Activated CD4-positive, alpha-beta T cell treated with anti-CD3 and anti-CD28 coated beads, Interleukin-2, amount 10 ng/mL, durations not matched to agents 7 days and 5 days (primary cell): ENCODE measurements at places on chromosomes 4 and X.

DNA sequence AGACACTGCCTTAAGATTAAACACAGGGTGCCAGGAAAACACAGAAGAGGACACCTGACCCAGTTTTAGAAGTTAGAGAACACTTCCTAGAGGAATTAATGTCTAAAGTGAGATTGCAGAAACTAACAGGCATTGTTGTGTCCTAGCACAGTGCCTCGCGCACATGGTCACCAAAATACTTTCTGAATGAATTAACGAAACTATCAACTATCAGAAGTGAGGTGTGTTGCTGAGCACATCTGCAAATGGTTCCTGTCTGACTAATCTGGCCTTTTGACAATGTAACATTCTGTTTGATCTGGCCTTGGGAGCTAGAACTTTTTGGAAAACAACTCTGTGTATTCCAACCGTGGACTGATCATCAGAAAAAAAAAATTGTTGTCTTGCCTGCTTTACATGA is 556.8 kb upstream of the LCORL start:
- no peak for DNase-seq

- no peak for DNase-seq
These were observed 17.2 kb upstream of the COL25A1 start for GRCh38 chr4:109319684-109320083.

GRCh38 chr4:96097693-96098092 is 257.8 kb downstream of the PDHA2 start:
- no peak for DNase-seq

DNA sequence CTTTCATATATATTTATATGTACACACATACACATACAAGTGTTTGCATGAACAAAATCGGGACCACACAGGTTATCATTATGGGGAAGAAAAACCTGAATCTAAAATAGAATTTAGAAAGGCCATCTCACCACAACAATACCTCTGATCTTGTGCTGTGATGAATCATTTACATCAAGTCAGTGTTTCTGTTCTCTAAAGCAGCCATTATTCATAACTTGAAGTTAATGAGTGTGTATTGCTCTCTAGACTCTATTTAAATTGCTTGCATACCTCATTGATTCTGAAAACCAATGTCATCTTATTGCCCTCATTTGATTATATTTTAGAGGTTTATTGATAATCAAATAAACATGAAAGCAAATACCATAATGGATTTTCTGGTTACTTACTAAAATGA is 71.6 kb downstream of the FAM114A1 start:
- no peak for DNase-seq

DNA sequence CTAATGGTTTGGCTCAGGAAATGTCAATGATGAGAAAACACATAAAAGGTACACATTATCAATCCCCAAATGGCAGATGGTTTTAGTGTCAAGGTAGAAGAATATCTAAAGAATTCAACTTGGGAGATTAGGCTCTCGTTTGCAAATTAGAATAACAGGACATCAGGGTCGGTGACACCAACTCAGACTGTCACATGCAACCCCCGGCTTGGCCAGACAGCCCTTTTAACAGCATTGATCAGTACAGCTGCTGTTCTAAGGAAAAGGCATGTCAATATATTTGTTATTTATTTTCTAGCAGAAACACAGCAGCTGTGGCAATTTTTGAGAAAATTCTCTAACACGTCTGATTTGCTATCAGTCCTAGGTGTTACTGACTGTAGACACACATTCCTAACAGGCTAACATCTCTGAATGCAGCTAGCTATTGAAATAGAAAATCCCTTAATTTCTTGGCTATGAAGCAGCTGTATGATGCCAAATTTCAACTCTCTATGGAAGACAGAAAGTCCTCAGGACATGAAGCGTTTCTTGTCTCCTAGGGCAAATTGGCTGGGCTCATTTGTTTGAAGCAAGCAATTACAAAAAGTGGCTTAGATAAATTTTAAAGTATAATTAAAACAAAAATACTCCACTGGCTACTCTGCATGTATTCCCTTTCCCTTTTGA is 269.0 kb upstream of the CXXC4 start:
- no peak for DNase-seq

DNA sequence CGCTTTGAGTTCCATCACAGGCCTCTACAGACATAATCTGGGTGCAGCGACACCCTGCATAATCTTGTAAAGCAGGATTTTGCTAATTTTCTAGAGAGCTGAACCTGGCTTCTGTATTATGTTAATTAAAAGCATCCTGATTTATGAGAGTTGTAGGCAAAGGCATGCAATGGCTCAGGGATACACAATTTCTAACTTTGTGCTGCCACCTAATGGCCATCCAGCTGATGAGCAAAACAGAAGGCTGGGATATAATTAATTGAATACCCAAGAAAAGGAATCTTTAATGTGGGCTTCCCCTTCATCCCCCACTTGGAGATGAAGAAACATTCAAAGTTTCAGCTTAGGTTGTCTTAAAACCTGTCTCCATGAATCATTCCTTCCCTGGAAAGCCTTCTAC is 78.1 kb downstream of the BMP15 start:
- DNase-seq: peak; percentile 24

DNA sequence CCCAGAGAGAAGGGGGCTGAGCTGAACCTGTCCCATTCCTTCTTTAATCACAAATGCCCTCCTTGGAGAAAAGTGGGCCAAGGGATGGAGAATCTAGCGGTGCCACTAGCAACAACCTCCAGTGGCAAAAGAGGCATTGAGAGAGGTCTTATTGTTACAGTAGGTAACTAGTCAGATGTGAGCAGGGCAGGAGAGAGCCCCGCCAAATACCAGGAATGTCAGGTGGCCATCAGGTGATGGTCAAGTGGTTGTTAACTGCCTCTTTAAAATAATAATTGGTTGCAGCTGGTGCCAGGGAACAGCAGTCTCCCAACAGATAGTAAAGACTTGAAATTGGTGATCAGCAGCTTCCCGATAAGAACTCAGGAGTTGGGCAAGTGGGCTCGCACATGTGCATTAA is 116.1 kb downstream of the EVC2 start:
- no peak for DNase-seq

GRCh38 chr4:39036172-39036571 is 4.0 kb upstream of the TMEM156 start:
- DNase-seq: no peak

DNA sequence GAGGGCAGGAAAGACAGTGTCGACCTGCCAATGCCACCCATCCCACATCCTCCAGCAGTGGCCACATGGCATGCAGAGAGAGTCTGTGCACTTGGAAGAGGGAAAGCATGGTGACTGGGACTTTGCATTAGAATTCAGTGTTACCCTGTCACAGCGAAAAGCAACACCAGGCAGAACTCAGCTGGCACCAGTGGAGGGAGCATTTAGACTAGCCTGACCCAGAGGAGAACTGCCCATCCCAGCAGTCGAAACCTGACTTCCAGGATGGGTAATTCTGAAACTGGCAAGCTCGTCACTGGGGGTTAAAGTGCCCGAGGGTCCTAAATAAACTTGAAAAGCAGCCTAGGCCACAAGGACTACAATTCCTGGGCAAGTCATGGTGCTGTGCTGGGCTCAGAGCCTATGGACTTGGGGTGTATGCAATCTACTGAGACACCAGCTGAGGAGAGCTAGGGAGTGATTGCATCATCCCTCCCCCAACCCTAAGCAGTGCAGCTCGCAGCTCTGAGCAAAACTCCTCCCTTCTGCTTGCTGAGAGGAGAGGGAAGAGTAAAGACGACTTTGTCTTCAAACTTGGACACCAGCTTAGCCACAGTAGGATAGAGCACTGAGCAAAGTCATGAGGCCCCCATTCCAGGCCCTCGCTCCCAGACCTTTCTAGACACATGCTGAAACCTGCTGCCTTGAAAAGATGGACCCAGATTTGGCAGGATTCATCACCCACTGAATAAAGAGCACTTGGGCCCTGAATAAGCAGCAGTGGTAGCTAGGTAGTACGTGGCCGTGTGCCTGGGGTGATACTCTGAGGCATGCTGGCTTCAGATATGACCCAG is 68.8 kb downstream of the DDX60L start:
- DNase-seq: no peak

DNA sequence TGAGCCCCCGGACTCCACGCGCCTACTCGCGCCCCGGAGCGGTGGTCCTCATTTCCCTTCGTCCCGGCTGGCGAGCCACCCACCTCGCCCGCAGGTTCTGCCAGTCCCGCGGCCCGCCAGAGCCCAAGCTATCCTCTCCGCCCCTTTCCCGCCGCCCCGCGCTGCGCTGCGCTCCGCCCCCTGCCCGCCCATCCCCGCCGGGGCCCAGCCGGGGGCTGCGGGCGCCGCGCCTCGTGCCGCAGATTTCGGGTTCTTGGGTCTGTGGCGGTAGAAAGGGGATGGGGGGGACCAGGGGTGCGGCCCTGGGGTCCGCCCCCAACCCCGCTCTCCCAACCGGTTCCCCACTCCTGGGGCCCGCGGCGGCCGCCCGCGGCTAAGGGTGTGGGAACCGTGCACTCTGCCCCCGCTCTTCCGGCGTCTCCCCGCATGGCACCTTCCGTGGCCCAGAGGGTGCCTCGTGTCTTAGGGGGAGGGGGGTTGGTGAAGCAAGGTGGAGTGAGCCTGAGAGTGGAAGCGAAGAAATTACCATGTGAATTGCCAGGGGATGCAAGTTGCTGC is 650.8 kb upstream of the DIPK2B start:
- DNase-seq: peak; percentile 53

DNA sequence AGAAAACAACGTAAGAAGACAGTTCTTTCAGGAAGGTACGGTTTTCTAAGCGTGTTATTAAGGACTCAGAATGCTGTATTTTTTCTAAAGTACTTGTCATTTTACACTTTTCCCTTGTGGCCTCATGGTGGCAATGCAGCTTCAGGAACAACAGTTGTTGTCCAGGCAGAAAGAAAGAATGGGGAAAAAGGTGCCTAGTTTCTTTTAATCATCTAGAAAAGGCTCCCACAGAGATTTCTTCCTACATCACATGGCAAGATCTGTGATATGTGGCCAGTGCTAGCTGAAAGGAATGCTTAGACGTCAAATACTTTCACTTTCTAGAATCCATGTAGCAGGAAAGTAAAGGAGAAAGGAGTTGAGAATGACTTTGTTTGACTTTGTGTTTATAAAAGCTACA is 49.0 kb upstream of the TRAM1L1 start:
- DNase-seq: no peak

DNA sequence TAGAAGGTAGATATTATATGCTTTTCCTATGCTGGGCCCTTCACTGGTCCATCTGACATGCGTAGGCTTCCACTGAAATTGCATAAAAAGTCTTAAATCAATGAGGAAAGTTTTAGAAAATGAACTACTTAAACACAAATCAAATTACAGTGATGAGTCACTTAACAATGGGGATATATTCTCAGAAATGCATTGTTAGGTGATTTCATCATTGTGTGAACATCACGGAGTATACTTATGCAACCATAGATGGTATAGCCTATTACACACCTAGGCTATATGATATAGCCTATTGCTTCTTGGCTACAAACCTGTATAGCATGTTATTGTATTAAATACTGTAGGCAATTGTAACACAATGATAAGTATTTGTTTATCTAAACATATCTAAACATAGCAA is 10.3 kb downstream of the STAP1 start:
- DNase-seq: no peak

GRCh38 chrX:154822029-154822428 is 12.4 kb downstream of the SMIM9 start:
- no peak for DNase-seq

- no peak for DNase-seq
These were observed 186.3 kb downstream of the DTHD1 start for GRCh38 chr4:36467670-36468069.

DNA sequence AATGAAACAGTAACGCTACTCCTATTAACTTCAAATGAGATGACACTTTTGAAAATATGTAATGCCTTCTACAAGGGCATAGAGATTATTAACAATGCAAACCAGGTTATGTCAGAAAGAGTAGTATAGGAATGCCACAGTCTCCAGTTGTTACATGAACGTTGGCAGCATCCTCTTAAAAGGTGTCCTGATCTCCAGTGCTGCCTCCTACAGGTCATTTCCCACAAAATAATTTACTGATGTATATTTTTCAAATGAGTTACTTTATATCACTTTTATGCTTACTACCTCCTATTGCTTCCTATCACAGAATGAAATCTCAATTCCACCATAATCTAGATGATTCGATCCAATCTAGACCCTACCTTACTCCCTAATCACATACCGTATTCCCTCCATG is 195.2 kb upstream of the EPHA5 start:
- DNase-seq: no peak

DNA sequence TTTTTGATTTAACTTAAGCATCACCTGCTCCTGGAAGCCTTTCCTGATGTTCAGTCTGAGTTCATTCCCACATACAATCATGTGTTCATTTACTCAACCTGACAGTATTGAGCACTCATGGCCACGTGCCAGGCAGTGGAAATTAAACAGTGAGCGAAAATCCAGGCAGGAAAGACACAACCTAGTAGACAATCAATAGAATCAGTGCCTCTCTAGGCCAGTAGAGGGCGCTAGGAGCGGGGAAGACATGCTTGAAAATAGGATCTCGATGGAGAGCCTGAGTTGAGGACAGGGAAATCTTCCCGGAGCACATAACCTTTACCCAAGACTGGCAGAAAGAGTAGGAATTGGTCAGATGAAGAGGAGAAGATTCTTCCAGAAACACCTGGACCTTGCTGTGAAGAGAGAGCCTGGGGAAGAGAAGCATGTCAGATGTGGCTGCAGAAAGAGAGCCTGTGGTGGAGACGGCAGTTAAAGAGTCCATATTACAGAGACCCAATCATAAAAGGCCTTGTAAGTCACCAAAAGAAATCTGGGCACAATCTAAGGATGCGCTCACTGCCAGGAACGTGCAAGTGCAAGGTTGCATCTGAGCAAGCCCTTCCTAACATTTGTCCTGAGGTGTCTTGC is 103.5 kb downstream of the LDB2 start:
- peak; percentile 59 for DNase-seq

DNA sequence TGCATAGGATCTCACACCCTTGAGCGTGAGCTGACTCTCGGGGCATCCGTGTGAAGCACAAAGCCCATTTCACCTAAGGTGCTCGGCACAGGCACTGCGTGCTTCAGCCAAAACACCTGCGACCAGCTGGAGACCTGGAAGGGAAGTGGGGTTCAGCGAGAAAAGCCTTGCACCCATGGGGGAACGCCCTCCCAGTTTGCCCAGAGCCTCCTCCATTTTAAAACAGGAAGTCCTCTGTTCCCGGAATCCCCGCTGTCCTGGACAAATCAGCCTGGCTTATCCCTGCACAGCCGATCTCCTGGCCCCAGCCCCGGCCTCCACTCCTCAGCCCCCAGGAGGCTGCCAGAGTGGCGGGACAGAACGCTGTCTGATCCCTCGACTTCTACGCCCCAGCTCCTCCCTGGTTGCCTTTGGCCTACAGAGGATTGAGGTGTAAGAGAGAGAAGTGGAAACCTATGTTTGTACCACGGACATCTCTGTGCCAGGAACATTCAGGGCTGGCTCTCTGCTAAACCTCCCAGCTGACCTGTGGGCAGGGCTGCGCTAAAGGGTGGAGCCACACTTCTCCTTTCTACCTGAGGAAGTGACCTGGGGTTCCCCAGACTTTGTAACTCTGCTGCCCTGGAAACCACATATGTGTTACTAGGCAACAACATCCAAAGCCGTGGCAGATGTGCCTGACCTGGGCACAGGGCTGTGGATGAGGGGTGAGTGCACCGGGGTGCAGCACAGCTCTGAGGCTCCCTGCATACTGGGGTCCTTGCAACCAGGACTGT is 3.8 kb upstream of the C4orf50 start:
- no peak for DNase-seq
